ENCODE measurements at places on chromosomes 7 and 10.

DNA sequence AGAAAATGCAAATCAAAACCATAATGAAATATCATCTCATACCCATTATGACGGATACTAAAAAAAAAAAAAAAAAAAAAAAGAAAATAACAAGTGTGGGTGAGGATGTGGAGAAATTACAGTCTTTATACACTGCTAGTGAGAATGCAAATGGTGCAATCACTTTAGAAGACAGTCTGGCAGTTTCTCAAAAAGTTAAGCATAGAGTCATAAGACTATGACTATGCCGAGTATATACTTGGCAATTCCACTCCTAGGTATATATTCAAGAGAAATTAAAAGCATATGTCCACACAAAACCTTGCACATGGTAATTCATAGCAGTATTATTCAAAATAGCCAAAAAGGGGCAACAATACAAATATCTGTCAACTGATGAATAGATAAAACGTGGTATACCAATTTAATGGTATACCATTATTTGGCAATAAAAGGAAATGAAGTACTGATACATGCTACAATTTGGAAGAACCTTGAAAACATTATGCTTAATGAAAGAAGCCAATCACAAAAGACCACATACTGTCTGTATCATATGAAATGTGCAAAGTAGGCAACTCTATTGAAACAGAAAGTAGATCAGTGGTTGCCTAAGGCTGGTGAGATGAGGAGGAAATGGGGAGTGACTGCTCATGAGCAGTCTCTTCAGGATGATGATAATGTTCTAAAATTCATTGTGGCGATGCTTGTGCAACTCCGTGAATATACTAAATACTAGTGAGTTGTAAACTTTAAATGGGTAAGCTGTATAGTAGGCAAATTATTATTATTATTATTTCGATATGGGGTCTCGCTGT, 90.1 kb upstream of the NANOS1 start:
- DNase-seq, result no peak

GRCh38 chr7:22146961-22147512, 201.3 kb upstream of the CDCA7L start:
- DNase-seq, result peak; percentile 41

DNA sequence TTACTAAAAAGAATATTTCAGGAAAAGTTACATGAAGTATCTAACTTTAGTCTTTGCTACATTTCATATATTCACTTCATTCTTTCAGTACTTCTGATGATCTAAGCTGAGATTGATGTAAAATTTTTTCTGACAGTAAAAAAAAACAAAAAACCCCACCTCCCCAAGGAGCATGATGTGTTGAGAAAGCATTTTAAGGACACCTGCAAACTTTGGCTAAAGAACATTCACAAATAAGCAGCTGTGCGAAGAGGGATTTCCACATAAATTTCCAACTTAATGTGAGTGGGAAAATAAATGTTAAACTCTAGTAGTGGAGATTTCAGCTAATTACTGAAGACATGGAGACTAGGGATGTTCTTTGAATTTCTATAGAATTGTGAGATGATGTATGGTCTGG, 35.5 kb downstream of the DLD start:
- DNase-seq, result no peak

DNA sequence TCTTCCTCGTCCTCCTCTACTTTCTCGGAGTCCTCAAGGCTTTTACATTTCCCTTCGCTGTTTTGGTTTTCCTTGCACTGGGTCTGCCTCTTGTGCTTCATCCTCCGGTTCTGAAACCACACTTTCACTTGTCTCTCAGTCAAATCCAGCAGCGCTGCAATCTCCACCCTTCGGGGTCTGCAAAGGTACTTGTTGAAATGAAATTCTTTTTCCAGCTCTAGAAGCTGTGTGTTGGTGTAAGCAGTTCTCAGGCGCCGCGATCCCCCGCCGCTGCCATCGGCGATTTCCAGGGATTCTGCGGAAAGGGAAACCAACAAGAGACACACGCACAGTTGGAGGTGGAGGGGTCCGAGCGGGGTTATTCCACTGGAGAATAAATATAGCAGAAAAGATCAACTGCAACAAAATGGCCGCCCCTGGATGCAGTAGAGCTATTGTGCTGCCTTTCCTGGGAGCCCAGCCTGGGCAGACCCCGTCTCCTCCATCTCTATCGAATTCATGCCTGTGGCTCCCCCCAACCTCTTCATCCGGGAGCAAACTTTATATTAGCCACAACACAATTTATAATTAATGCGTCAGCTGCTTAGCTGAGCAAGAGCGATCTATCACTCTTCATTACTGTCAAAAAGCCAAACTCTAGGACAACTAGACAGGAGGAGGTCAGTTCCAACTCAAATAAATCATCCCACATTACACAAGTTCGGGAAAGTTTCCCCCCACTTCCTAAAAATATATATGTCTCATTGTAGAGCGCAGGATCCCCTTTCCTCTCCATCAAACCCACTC, 1.1 kb downstream of the HOXA2 start:
- no peak for DNase-seq

GRCh38 chr7:45036796-45037195, 36.8 kb downstream of the CCM2 start:
- peak; percentile 54 for DNase-seq

DNA sequence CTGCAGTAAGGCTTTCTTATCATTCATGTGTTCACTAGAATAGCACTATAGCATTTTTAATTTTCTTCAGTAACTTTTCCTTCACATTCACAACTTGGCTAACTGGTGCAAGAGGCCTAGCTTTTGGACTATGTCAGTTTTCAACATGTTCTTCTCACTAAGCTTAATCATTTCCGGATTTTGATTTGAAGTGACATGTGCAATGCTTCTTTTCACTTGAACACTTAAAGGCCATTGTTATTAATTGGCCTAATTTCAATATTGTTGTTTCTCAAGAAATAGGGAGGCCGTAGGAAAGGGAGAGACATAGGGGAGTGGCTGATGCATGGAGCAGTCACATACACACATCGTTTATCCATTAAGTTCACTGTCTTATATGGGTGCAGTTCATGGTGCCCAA, 151.2 kb upstream of the NFE2L3 start:
- no peak for DNase-seq

- no peak for DNase-seq
These were observed 325.8 kb upstream of the LRGUK start for GRCh38 chr7:133801341-133801740.

GRCh38 chr10:25026463-25026862, 10.1 kb downstream of the THNSL1 start:
- DNase-seq, result no peak

GRCh38 chr10:13636776-13637175, 50.0 kb downstream of the PRPF18 start:
- DNase-seq, result no peak

- no peak for DNase-seq
These were observed 375.1 kb upstream of the TEX47 start for GRCh38 chr7:89170628-89171027.

DNA sequence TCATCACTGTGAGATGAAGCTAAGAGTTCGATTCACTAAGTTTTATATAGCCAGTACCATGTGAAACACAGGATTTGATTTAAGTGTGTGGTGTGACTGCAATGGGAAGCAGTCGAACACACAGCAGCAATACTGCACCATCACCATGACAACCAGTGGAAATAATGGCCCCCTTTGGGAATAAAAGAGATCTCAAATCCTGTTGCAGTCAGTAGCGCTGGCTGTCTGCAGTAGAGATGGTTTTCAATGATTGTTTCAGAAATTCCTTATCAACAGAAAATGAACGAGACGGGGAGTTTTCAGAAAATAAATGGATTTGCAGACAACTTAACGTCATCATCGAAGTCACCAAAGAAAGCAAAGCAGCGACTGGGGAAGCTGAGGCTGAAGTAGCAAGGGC, 91.0 kb downstream of the PTPRE start:
- DNase-seq, result no peak

- DNase-seq, result peak; percentile 27
These were observed 85.7 kb downstream of the GRB10 start for GRCh38 chr7:50696810-50697582.

GRCh38 chr10:103849880-103850571, 5.3 kb downstream of the SH3PXD2A start:
- no peak for DNase-seq

GRCh38 chr10:29600821-29601220, 34.0 kb downstream of the SVIL start:
- no peak for DNase-seq

DNA sequence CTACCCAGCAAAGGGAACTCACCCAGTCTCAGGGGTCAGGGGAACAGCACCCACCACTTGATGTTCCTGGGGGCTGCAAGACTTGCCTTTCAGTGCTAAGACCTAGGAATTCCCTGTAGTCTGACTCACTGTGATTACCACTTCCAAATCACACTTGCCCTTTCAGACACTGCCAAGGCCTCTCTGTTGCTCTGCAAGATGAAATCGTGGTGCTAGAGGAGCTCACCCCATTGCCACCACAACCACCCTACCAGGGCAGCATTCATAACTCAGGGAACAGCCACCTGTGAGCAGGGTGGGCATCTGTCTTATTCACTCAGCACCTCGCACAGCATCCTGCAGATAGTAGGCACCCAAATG, 36.5 kb downstream of the XPNPEP1 start:
- DNase-seq, result no peak

DNA sequence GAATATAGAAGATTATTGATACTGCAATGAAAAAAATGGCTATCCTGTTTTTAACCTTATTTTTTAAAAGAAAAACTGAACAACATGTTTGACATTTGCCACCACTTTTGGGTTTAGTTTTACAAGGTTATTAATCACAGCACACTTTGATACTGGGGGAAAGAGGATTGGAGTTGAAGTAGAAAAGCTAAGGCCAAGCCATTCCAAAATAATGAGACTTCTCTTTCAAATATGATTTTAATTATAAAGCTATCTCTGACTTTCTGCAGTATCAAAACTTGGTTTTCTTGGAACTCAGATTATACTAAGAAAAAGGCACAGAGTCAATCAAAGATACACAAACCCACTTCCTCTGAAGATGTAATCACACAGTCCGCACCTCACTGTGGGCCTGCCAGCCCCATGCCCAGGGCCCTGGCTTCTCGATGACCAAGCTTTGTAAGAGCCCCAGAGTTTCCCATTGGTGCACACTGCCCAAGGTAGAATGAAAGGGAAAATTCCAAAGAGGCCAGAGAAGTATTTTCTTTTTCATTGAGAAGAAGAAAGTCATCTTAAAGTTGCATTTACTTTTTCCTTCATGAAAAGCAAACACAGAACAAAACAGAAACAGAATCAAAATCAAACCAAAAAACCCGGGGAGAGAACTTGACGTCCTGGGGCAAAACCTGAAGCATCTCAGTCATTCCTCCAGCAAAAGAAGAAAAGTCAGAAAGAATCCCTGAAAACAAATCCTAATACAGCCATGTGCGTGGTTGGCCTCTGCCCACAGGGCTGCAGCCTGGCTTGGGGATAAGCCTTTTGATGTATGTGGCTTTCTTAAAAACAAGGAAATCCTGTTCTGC, 187.7 kb upstream of the KLF6 start:
- peak; percentile 63 for DNase-seq

GRCh38 chr7:71488308-71488707, 356.4 kb downstream of the GALNT17 start:
- no peak for DNase-seq

GRCh38 chr7:132580277-132580676, 4.0 kb upstream of the PLXNA4 start:
- DNase-seq, result peak; percentile 12

DNA sequence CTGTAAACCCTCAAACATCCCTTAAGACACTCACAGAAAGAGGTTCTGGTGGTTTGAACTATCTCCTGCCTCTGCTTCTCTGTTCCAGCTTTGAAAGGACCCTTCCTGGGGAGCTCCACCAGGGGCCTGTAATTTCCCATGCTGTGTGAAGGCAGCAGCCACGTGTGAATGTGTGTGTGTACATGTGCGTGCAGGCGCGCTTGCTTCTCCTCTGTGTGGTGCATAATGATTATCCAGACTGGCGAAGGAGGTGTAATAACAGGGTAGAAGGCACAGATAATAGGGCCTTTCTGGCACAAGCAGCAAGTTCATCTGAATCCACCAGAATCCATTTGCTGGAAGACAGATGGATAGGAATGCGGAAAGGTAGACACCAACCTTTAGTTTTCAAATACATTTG, 466.5 kb downstream of the GRID1 start:
- no peak for DNase-seq
